ENCODE measurements at places on chromosomes 12 and 14.
A peak's percentile ranks its signal among the peaks of the same experiment; 100 is the strongest.

DNA sequence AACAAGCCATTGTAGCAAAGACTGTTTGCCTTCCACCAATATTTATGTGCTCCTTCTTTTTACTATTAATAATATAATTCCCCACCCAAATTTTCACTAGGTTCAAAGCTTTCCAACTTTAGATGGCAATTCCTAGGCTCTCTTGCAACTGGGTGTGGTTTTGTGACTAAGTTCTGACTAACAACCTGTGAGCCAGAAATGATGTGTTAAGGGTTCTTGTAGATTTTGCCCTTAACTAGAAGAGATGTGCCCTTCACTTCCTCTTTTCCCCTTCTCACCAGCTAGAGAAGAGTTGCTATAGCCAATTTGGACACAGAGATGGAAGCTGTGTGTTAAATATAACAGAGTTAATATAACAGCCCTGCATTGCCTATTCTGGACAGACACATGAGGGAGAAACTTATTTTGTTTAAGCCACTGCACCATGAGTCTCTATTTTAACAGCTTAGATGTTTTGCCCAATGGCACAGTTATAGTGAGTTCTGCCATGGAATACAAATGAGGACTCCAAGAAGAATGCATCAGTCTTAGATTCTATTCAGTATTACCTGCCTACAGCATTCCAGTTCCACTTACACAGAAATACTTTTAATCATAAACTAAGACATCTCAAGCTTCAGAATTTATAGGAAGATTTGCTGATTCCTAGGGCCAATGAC, 216.2 kb downstream of the DUSP6 start:
- no peak for DNase-seq

GRCh38 chr12:76462668-76463224, 96.8 kb downstream of the OSBPL8 start:
- DNase-seq: no peak

- DNase-seq: no peak
These were observed 2.3 kb upstream of the CDCA4 start for GRCh38 chr14:105023144-105023543.

- no peak for DNase-seq
These were observed 162.5 kb downstream of the ANKS1B start for GRCh38 chr12:99822273-99822672.

- no peak for DNase-seq
These were observed 28.6 kb downstream of the PACS2 start for GRCh38 chr14:105343194-105343593.

DNA sequence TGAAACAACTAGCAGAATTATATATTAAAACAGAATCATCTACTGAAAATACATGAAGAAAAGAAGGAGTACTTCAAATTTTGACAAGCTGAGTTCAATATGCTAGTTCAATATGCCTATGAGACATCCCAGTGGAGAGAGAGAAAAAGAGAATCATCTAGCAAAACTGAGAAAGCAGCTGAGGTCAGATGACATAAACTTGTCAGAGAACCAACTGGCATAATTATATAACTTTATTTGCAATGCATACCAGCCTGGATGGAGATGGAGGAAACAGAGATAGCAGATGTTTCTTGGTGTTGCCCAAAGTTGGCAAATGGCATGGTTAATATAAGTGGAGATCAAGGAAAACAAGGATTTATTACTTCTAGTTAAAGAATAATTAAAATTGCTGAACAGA, 148.7 kb upstream of the PDZRN4 start:
- DNase-seq: no peak

- DNase-seq: peak; percentile 40
These were observed 88.5 kb downstream of the GCH1 start for GRCh38 chr14:54814076-54814475.
